Cortex of kidney (tissue), 1 donor: ENCODE measurements at places on chromosomes 4 and X.

GRCh38 chr4:26074712-26075430, 160.9 kb downstream of the SMIM20 start:
- DNase-seq = no peak

DNA sequence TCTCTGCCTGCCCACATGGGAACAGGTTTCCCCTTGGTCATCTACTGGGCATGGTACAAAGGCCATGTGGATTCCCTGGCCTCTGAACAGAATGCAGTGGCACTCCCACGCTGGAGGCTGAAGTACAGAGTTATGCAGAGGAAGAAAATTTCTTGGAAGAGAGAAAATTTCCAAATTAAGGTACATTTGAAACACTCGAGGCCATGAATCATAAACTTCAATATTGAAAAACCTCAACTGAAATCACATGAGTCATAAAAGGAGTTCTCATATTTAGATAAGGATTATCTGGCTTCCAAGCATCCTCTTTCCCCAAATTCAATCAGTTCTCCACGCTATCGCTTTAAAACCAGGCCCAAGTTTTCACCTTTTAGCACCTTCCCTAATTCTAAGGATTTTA, 28.1 kb upstream of the TXK start:
- no peak for DNase-seq

DNA sequence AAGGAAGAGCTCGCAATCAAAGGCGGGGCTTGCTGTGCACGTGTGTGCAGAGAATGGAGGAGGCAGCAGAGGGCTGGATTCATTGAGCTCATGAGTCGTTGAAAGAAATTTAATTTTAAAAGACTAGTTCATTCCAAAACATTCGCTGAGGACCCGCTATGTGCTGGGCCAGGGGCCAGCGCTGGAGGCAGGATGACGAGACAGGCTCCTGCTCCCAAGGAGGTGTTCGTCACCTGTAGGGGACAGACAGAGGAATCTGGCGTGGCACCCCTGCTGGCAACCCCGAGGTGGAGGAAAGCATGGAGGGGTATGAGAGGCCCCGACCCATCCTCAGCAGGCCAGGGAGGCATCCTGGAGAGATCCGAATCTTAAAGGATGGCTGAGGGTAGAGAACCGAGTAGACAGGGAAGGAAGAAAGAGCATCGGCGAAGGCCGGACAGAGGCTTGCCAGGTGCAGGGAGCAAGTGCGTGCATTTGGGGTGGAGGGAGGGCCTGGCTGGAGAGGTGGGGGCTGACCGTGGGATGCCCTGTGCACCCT, 96.4 kb downstream of the CPZ start:
- DNase-seq = no peak

- DNase-seq = no peak
Observed at GRCh38 chrX:77436682-77437081, 10.5 kb upstream of the FGF16 start.

- DNase-seq = no peak
Observed at GRCh38 chr4:42709392-42710065, 52.6 kb upstream of the ATP8A1 start.

- no peak for DNase-seq
Observed at GRCh38 chr4:108175966-108176365, 7.2 kb upstream of the LEF1 start.

DNA sequence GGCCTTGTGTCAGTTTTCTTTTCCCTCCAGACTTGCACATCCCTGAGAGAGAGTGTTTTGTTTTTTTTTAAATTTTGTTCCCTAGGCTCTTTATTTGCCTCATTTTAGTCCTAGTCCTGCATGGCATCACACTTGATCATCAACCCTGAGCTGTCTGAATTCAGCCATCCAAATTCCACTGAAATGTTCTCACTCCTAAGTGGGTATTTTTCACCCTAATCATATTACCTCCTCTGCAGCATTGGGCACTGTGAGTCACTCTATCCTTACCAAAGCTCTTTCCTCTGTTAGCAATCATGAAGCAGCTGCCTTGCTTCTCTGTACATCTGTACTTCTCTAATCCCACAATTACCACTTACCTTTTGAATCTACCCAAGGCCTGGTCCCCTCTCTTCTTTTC, 356.6 kb upstream of the MAGEB2 start:
- no peak for DNase-seq

GRCh38 chr4:10015140-10015753, 6.0 kb downstream of the SLC2A9 start:
- no peak for DNase-seq

- no peak for DNase-seq
Observed at GRCh38 chrX:134685668-134686067, 27.4 kb upstream of the PLAC1 start.

GRCh38 chr4:165537028-165537648, 158.3 kb downstream of the CPE start:
- no peak for DNase-seq

DNA sequence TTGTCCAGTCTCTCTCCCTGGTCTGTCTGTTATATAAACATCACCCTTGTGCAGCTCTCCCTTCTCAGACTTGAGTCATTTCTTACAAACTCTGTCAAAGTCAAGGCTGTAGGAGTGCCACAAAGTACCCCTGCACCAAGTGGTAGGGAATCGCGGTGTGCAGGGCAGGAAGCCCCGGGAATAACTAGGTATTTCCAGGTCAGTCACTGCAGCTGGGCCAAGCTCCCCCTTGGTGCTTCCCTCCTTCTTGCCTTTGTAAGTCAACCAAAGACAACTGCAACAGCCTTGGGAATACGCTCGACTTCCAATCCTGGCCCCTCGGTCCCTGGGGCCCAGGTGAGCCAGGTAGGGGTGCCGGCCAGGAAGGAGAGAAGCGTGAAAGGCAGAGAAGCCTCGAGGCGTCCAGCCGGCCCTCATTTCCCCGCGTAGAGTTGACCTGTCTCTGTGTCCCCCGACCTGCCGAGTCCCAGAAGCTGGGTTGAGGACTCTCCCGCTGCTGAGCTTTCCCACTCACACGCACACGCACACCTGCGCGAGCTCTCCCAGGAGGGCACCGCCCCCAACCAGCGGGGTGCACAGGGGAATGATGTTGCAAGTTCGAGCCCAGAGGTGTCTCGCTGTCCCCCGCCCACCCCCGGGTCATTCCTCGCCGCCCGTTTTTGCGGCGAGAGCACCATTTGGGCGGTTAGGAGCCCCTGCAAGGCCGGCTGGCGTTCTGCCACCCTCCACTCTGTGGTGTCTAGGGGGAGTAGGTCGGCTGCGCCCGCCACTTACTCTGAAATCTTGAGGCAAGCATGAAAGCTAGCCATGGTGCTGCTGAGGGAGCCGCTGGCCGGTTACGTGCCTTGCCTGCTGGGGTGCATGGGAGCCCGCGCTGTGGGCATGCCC, 22.8 kb upstream of the KIAA1210 start:
- DNase-seq = no peak

DNA sequence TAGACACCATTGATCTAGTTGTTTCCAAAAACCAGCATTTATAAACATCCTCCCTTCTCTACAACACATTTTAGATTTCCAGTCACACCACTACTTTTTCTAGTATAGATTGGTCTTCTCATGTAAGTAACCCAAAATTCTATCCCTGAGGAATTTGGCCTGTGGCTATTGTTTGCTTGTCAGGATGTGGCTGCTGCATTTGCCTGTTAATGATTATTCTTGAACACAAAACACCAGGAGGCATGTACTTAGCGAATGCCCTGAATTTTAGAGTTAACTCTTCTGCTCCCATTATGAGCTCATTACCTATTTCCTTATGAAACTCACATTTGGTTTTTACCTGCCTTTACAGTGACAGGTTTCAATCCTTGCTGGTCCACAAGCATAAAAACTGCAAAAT, 102.0 kb upstream of the FSTL5 start:
- no peak for DNase-seq

- DNase-seq = no peak
Observed at GRCh38 chr4:185920691-185921260, 108.8 kb upstream of the SORBS2 start.

GRCh38 chr4:75924309-75924827, 16.4 kb downstream of the NAAA start:
- DNase-seq = no peak

GRCh38 chrX:65811558-65812228, 144.2 kb downstream of the MSN start:
- no peak for DNase-seq

- DNase-seq = no peak
Observed at GRCh38 chrX:19571711-19572110, 56.4 kb upstream of the MAP3K15 start.

GRCh38 chr4:186730621-186731020, 7.0 kb upstream of the FAT1 start:
- no peak for DNase-seq

- no peak for DNase-seq
Observed at GRCh38 chrX:125444659-125445058, 125.0 kb downstream of the TEX13C start.

DNA sequence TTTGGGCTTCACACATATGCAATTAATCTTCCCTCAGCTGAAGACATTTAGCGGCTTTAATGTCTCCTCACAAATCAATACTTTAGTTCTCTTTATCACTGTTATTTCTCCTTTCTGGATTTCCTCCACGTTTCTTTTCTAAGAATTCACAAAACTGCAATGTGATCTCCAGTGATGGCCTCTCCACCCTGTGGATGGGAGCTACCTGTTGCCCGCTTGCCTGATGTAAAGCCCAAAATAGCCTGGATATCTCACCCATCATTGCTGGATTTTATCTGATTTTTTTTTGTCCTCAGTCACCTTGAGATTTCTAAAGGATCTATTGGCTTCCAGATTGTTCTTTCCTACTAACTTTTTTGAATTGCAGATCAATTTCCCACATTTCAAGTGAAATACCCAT, 129.3 kb upstream of the FAM241A start:
- no peak for DNase-seq
